ENCODE measurements at places on chromosomes 5 and 9.

DNA sequence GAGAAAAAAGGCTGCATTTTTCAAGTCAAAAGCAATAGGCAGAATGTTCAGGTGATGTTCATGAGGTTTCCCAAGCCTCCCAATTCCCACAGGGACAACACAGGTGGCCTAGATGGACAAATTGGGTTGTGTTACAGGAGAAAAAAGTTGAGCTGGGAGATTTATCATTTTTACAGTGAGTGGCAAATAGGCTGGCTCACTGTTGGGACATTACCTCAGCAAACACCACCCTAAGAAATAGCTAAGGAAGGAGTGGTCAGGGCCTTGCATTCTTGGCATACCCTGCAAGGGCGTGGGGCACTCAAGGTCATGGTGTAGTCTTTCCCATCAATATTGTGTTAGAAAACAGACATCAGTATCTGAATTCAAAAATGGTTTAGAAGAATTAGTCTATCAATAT, 23.3 kb upstream of the CPLANE1 start:
- peak; percentile 74 for DNase-seq

- no peak for DNase-seq
These were observed 259.7 kb upstream of the MSX2 start for GRCh38 chr5:174464504-174465165.

GRCh38 chr9:120592210-120592609, 12.2 kb upstream of the CDK5RAP2 start:
- no peak for DNase-seq

DNA sequence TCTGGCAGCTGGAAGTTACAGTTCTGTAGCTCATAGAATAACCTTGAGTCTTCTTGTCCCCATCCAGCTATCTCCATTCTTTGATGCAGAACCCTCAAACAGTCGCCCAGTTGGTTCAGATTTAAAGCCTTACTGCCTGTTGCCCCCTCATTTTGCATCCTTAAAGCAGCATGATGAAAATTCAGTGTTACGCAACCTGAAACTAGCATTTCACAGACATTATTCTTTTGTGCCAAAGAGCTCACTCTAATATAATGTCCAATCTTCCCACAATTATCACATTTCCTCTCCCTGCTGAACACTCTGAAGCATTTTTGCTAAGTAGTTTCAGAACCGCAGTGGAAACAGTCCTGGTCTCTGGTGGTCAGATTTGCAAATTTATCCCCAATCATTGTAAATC, 318.0 kb downstream of the PSAT1 start:
- no peak for DNase-seq

DNA sequence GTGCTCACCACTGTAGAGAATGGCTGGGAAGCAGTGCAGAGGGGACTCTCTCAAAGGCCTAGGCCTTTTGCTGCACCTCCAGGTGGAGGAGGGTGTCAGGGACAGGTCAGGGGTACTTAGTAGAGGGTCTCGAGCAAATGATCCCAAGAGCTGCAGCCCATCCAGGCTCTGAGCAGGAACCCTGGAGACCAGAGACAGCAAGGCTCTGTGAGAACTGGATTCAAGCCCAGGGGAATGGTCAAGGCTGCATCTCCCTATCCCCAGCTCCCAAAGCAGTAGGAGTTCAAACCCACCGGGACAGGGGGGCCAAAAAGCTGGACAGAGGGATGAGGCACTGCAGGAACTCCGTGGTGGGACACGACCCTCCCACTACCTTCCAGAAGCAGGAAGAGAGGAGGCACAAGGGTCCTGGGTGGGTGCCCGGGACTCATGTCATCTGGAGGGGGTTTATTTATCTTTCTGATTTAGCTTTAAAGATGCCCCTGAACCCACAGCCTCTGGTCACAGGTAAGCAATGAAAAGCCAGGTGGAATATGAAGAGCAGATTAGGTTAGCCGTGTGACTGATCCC, 124.8 kb downstream of the MVB12B start:
- DNase-seq = no peak

GRCh38 chr9:93091453-93092081, 4.5 kb upstream of the CARD19 start:
- peak; percentile 80 for DNase-seq

- DNase-seq = no peak
These were observed 39.0 kb downstream of the SHB start for GRCh38 chr9:38029915-38030638.

- DNase-seq = no peak
These were observed 188.1 kb downstream of the TRPM3 start for GRCh38 chr9:70933321-70933720.

GRCh38 chr5:136106351-136107031, 26.2 kb upstream of the SMAD5 start:
- DNase-seq = no peak

GRCh38 chr9:91421971-91422757, 1.5 kb downstream of the NFIL3 start:
- DNase-seq = peak; percentile 67

GRCh38 chr5:170297589-170298462, at the start of gene LCP2:
Gene LCP2, minus strand, starts transcription at chr5:170297777. Its CDS starts 166 bp downstream, at chr5:170297611.
- peak; percentile 25 for DNase-seq

DNA sequence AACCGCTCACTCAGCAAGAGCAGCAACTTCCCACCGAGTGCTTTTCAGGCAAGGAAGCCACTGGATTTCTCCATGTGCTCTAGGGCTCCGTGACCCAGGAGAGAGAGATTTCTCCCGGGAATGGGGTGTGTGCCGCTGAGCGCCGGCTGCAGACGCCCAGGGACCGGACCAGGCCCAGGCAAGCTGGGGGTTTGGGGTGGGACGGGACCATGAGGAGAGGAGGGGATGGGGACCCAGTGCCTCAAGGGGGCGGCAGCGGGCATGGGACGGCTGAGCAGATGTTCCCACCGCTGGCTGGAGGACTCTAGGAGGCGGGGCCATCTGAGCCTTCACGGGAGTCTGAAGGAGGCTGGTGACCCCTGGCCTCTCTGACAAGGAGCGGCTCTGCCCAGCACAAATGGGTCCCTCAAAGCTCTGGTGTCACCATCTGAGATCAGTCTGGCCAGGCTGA, 8.5 kb downstream of the LCN9 start:
- no peak for DNase-seq

DNA sequence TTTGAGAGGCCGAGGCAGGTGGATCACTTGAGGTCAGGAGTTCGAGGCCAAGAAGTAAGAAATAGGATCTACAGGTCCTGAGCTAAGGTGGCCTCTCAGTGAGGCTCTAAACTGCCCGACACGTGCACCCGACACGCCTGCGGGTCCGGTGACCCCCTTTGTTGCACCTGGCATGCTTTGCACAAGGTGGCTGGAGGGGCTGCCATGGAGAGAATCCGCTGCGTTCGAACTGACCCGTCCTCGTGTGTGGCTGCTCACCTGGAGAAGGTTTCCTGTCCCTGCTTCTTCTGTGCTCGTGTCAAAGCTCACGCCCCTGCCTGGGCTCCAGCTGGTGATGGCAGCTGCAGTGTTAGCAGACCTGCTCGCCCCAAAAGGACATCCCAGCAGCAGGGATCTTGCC, 5.7 kb upstream of the OLFM1 start:
- no peak for DNase-seq

DNA sequence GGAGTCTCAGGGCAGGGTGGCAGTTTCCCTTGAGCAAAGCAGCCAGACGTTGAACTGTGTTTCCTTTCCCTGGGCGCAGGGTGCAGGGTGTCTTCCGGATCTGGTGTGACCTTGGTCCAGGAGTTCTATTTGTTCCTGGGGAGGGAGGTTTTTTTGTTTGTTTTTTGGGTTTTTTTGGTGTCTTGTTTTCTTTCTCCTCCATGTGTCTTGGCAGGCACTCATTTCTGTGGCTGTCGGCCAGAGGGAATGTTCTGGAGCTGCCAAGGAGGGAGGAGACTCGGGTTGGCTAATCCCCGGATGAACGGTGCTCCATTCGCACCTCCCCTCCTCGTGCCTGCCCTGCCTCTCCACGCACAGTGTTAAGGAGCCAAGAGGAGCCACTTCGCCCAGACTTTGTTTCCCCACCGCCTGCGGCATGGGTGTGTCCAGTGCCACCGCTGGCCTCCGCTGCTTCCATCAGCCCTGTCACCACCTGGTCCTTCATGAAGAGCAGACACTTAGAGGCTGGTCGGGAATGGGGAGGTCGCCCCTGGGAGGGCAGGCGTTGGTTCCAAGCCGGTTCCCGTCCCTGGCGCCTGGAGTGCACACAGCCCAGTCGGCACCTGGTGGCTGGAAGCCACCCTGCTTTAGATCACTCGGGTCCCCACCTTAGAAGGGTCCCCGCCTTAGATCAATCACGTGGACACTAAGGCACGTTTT, 3.5 kb upstream of the PHYHD1 start:
- peak; percentile 22 for DNase-seq

DNA sequence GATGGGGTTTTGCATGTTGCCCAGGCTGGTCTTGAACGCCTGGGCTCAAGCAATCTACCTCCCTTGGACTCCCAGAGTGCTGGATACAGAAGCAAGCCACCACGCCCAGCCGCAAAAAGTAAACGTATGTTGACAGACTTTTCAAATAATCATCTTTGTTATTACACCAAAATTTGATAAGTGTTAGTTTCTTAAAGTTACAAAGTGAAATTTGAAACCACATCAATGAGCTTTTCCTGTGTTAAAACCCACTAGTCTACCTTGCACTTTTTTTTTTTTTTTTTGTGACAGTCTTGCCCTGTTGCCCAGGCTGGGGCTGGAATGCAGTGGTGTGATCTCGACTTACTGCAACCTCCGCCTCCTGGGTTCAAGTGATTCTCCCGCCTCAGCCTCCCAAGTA, 29.9 kb downstream of the SPACA9 start:
- no peak for DNase-seq

DNA sequence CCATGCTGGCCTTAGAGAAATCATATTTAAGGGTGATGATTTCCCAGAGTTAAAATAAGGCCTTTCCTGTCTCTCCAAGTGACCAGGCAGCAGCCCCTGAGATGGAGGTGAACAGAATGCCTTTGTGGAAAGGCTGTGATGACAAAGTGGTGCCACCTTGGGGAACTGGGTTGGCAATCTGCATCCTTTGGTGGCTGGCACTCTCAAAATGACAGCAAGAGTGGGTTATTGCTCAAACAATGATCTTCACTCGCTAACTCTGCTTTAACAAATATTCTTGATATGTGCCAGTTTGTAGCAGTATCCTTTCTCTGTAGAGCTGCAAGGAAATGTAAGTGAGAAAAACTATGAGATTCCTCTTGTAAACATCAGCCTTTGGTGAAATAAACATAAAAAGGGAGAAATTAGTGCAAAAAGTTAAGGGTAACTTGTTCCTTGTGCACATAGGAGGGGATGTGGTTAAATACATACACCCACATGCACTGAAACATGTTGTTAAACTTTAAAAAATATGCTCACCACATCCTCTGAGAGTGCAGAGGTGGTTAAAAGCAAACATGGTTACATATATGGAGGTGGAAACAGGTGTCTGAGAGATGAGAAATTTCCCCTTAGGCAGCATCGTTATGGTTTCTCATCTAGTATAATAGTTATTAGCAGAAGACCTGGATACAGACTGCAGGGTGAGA, 373.4 kb upstream of the CTNND2 start:
- DNase-seq = no peak

GRCh38 chr5:1347571-1347970, 2.7 kb upstream of the CLPTM1L start:
- DNase-seq = no peak

DNA sequence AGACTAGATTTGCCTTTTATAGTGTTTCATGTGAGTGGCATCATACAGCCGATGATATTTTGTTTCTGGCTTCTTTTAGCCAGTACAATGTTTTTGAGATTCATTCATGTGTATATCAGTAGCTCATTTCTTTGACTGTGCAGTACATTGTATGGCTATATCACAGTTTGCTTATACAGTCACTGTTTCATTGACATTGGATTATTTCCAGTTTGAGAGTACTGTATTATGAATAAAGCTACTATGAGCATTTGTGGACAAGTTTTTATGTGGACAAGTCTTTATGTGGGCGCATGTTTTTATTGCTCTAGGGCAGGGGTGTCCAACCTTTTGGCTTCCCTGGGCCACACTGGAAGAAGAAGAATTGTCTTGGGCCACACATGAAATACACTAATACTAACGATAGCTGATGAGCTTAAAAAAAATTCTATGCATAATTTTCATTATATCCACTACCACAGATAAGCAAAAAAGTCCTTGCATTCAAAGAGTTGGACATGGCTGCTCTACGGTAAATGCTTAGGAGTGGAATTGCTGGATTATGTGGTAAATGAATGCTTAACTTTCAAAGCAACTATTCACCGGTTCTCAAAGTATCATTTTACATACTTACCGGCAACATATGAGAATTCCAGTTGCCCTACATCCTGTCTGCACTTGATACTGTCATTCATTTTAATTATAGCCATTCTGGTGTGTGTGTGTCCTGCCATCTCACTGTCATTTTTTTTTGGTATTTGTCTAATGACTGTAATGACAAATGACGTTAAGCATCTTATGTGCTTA, 177.8 kb downstream of the RGS3 start:
- DNase-seq = no peak

DNA sequence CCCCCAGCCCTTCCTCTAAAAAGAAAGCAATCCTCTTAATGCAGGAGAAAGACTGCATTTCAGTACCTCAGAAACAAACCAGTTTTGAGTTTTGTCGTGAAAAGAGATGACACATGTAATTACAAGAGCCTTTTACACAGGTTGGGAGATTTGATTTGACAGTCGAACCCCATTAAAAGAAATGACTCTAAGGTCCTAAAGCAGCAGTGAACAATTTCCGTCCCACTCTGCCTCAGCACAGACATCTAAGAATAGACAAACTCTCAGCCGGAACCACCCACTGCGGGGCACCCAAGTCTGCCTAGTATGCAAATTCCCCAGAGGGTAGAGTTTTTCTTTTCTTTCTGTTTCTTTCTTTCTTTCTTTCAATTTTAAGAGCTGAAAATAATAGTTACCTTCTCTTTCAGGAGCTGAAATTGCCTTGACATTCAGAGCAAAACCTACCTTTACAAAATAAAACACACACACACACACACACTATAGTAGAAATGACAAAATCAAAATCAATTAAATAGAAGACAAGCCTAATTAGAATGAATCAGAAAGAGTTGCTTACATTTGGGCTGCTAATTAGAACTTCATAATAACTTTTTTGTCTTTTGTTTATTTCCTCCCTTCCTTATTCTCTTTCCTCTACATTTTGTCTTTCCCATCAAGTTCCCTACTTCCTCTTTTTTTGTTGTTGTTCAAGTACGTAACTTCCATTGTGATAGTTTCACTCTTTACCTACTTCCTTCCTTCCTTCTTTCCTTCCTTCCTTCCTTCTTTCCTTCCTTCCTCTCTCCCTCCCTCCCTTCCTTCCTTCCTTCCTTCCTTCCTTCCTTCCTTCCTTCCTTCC, 65.1 kb downstream of the BASP1 start:
- no peak for DNase-seq

- DNase-seq = no peak
These were observed 66.3 kb upstream of the ZFR start for GRCh38 chr5:32510860-32511259.

DNA sequence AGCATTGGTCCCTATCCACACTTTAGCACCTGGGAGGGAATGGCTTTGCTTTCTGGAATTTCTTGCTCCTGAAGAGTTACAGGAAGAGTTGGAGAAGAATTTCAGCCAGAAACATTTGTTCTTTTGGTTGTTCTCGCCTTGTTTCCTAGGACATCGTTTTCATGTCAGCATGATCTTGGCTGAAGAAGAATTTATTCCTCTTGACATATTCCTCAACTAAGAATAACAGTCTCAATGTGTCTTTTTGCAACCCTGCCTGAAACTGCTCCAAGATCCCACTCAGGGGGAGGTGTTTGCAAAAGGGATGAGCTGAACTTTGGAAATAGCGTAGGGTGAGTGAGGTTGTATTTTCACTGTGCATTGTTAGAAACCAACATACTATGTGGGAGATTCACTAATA, 26.1 kb downstream of the MAMDC2 start:
- DNase-seq = no peak

GRCh38 chr5:2621631-2622030, 129.8 kb downstream of the IRX2 start:
- DNase-seq = no peak

Measured in M059J (cell line).